Ovary (tissue), 10 donors: ENCODE measurements at places on chromosomes 16 and 17. TPM values are rescaled to one million over a fixed set of nuclear protein-coding genes. Genes with fewer than 3 reads are reported as not detected.

DNA sequence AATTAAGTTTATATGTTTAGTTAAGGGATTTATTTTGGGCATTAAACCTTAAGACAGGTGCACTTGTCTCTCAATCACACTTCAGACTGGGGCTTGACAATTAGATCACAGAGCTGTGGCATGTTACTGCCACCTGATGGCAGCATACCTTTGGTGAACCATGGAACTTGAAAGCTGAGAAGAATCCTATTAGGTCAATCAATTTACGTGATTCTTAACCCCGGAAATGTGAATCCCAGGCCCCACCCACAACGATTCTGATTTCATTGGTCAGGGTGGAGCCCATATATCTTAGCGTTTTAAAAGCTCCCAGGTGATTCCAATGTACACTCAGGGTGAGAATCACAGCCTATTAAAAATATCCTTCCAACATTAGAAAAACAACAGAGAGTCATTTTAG is 91.0 kb downstream of the GSG1L start:
- H3K4me3 ChIP-seq = no peak overlapping the region
- no peaks in the 10 kb centered on the region for H3K36me3 ChIP-seq
- DNase-seq = no peak
- H3K4me1 ChIP-seq = no peaks in the 10 kb centered on the region
- H3K27me3 ChIP-seq = no peaks in the 10 kb centered on the region

- no peaks in the 10 kb centered on the region for H3K36me3 ChIP-seq
- DNase-seq = no peak
- H3K27ac ChIP-seq = no peak overlapping the region
- H3K4me1 ChIP-seq = peaks cover 1% of the 10 kb centered on the region
- no peak overlapping the region for H3K4me3 ChIP-seq
- H3K27me3 ChIP-seq = no peaks in the 10 kb centered on the region
Measured at GRCh38 chr17:47267354-47267828, 13.8 kb downstream of the ITGB3 start.

GRCh38 chr16:67731071-67731752 is 12.1 kb upstream of the GFOD2 start:
- H3K36me3 ChIP-seq = no peaks in the 10 kb centered on the region
- H3K27ac ChIP-seq = no peak overlapping the region
- no peak overlapping the region for H3K4me3 ChIP-seq
- H3K27me3 ChIP-seq = no peaks in the 10 kb centered on the region
- no peaks in the 10 kb centered on the region for H3K4me1 ChIP-seq

- H3K27me3 ChIP-seq = no peaks in the 10 kb centered on the region
- H3K27ac ChIP-seq = no peak overlapping the region
- no peaks in the 10 kb centered on the region for H3K36me3 ChIP-seq
- no peak for DNase-seq
Measured at GRCh38 chr17:39667262-39667944, 850 bp upstream of the PNMT start.

- no peak for DNase-seq
- H3K4me3 ChIP-seq = no peak overlapping the region
- no peaks in the 10 kb centered on the region for H3K27me3 ChIP-seq
- H3K4me1 ChIP-seq = peaks cover 3% of the 10 kb centered on the region
- no peaks in the 10 kb centered on the region for H3K36me3 ChIP-seq
Measured at GRCh38 chr17:21370430-21370829, 5.7 kb upstream of the KCNJ12 start.

Gene SERPINF2
- 11.8 TPM for total RNA-seq

Gene CCL8
- 0.15 TPM for total RNA-seq

Gene MCRIP1
- 81.1 TPM for total RNA-seq

Gene KRTAP1-1
- total RNA-seq = not detected

Gene TMEM98
- total RNA-seq = 152 TPM
